ENCODE measurements at places on chromosomes 3 and 15. TPM values are rescaled to one million over a fixed set of nuclear protein-coding genes. Genes with fewer than 3 reads are reported as not detected.

SMAD6 gene
- 13.6 TPM for polyA plus RNA-seq

NTRK3 gene
- 0.01 TPM for polyA plus RNA-seq

SUSD5 gene
- polyA plus RNA-seq, result 1.2 TPM

SLCO2A1 gene
- polyA plus RNA-seq, result 1.2 TPM

USP50 gene
- polyA plus RNA-seq, result not detected

NOX5 gene
- 0.07 TPM for polyA plus RNA-seq

ZPLD1 gene
- not detected for polyA plus RNA-seq

RPP14 gene
- 6.5 TPM for polyA plus RNA-seq

DNA sequence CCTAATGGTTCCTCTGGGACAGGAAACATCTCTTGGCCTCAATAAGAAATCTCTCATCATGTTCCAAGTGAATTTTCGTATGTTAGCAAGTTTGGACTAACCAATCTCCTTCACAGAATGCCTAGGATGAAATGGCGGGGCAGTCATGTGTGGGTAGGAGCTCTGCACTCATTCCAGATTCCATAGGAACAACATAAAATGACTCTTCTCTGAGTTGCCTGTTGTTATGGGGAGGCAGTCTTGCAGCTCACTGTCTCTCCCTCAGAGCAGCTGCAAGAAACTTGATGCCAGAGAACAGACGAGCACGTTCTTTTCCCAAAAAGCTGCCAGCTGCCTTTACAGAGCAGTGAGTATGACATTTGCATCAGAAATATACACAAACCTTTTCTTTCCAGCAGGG is 34.1 kb downstream of the SPATA12 start:
- DNase-seq, result peak; percentile 73

GRCh38 chr3:21390136-21390535 is 360.9 kb downstream of the ZNF385D start:
- DNase-seq, result peak; percentile 7

DNA sequence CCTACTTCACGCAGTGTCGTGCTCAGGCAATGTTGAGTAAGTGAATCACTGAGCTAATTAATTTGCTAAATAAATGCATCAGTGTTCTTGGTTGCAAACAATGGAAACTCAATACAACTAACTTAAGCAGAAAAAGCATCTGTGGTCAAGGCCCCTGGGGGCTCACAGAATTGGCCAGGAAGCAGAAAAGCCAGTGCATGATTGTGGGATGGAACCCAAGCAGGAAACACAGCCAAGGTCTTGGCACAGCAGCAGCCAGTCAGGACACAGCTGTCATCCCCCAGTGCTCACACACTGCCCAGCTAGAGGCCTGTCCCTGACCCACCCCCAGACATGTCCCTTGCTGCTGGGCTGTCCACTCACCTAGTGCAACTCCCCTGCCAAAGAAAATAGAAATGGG is 85.9 kb downstream of the AQP9 start:
- DNase-seq, result no peak

DNA sequence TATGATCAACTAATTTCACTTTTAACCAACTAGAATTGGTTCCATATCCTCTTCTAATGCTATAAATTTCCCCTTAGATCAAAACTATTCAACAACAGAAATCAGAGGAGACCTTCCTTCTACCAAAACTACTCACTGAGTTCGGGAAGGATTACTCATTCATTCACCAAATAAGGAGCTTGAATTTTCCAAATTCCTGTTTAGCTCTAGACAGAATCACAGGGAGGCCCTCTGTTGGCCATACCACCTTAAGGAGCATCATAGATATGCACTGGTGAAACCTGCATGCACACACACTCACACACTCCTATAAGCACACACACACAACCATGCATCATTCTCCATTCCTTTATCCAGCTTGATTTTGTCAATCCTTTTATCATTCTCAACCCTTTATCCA is 49.0 kb downstream of the SUCLG2 start:
- peak; percentile 83 for DNase-seq

DNA sequence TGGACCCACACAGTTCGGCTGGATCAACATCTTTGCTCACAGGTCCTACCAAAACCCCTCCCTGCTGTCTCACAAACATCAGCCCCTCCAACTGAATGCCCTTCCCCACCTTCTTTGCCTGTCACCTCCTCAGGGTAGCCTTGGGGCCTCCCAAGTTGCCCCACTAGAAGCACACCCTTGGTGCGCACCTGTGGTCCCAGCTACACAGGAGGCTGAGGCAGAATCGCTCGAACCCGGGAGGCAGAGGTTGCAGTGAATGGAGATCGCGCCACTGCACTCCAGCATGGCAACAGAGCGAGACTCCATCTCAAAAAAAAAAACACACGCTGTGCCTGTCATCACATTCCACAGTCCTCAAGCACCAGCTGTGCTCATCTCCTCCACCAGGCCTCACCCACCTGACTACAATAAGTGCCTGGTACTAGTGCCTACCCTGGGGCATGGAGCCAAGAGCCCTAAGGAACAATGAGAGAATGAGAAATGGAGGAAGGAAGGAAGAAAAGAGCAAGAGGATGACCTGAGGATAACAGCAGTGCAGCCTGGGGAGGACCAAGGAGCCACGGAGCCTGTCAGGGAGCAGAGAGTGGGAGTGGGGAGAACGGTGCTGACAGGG is 26.0 kb downstream of the RPN1 start:
- no peak for DNase-seq

DNA sequence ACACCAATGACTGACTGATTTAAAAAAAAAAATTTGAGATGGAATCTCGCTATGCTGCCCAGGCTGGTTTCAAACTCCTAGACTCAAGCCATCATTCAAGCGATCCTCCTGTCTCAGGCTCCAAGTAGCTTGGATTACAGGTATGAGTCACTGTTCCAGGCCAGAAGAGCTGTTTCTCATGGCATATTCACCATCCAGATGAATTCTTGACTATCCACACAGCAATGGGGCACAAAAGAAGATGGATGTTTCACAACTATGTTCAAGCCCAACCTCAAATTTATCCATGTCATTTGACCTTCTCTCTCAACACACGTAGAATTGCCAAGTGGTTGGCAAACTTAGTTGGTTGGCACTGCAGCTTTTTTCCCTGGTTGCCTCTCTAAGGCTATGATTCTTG is 40.6 kb downstream of the PRICKLE2 start:
- peak; percentile 71 for DNase-seq

GRCh38 chr15:96097661-96098060 is 232.8 kb upstream of the NR2F2 start:
- DNase-seq, result no peak

DNA sequence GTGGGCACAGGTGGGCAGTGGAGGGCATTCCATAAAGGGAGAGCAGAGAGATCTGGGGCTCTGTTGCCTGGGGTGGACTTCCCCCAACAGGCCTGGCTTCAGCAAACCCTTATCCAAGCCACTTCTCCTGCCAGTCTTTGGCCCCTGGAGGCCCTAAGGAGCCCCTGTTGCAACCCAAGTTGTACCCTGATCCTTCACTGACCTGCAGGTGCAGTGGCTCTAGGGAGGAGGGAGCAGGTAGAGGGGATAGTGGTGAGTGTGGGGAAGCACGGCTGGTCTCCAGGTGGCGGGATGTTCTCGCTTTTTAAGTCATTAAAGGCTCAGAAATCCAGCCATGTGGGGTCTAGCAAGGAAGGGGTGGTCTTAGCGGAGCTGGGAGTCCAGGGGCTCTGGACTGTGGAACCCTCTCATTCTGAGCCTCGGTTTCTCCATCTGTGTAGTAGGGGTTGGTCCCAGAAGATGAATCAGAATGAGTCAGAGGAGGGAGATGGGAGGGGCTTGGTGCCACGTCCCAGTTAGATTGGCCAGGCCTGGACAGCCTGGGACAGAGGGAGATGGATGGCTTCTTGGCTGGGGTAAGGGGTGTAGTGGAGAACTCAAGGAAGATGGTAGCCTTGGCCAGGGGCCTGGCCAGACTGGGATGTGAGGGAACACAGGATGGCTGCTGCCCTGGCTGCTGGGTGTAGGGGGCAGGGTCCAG is 2.6 kb downstream of the ZBTB47 start:
- DNase-seq, result peak; percentile 45

GRCh38 chr3:71784914-71785531 is at the start of gene PROK2:
TSS of gene PROK2 (minus strand) at chr3:71785148. CDS start at chr3:71785052, 96 bp downstream.
- DNase-seq, result no peak

DNA sequence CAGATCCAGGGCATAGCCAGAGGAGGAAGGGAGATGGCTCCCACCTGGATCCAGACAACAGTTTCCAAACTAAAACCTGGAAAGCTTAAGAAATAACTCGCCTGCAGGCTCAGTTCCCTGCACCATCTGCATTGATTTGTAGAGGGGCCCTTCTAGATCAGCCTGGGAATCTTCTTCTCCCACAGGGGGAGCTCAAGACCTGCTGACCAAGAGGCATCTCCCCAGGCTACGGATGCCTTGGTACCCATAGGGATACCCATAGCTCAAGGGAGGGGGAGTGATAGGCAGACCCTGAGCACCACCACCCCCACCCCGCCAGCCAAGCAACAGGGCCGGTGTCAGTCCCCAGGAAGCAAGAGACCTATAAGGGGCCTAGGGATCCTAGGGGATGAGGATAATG is 28.0 kb upstream of the DCLK3 start:
- DNase-seq, result peak; percentile 24

DNA sequence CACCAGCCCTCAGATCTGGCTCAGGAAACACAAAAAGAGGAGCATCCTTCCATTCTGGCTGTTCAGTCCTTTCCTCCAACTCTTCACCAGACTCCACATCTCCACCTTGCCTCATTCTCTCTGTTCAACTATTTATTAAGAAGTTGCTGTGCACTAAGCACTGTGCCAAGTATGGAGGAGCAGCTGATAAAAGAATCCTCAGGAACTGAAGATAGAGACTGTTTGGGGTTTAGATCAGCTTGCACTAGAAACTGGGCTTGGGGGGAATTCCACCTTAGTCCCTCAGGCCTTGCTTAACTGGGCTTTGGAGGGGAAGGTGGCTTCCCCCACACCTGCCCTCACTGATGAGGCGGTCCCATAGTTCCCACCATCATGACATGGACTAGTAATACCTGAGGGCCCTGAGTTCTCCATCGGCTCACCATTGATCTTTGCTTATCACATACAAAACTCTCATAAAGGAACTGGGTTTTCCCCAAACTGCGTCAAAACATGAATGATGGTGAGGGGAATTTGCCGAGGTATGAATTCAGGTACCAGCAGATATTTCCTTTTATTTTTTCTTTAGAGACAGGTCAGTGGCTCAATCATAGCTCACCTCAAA is 1.7 kb upstream of the CCR8 start:
- DNase-seq, result no peak

GRCh38 chr3:114234745-114235144 is 2.6 kb downstream of the ZNF80 start:
- no peak for DNase-seq

GRCh38 chr3:50318615-50319014 is 3.9 kb downstream of the HYAL2 start:
- DNase-seq, result no peak

- no peak for DNase-seq
Measured at GRCh38 chr3:26714485-26714884, 91.9 kb downstream of the LRRC3B start.

- no peak for DNase-seq
Measured at GRCh38 chr3:46318207-46318927, 35.5 kb upstream of the CCR2 start.

- DNase-seq, result no peak
Measured at GRCh38 chr3:59685432-59685831, 635.6 kb upstream of the CFAP20DC start.

GRCh38 chr3:182729903-182730674 is 63.2 kb upstream of the ATP11B start:
- no peak for DNase-seq

DNA sequence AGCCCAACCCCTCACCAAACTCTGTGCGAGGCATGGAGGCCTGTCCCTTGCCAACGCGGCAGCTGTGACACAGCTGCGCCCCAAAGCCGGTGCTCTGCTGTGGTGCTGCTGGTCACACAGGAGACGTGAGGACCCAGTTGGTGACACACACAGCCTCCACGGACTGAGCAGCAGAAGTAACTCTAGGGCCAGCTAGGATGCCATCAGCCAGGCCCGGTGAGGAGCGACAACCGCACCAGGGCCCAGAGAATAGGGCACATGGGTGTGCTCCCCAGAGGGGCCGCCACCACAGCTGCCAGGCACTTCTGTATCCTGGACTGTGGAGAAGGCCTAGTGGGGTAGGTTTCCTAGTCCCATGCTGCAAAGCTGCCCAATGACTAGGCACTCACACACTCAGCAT is 10.7 kb downstream of the ZXDC start:
- DNase-seq, result no peak

- no peak for DNase-seq
Measured at GRCh38 chr3:152841131-152841530, 6.2 kb downstream of the P2RY1 start.

DNA sequence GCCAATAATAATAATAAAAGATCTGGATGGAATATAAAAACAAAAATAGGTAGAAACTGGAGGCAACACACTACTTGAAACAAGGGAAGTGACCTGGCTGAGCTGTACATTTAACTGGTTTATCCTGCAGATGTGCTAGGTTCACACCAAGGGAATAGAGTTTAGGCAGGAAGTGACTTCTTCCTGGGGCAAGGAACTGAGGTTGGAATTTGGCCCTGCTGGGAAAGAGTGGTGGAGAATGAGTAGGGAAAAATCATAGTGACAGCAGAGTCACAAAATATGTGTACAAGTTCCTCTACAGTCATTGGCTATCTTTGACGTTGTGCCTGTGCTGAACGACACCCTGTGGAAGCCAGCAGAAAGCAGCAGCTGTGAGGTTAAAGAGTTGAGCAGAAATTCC is 44.1 kb downstream of the ARHGAP11B start:
- peak; percentile 17 for DNase-seq
